ENCODE measurements at places on chromosomes 2 and 18. TPM values are rescaled to one million over a fixed set of nuclear protein-coding genes. Genes with fewer than 3 reads are reported as not detected.

Gene MDH1B
- total RNA-seq: 1.3 TPM

Gene GCG
- total RNA-seq: not detected

Gene COL4A4
- 0.91 TPM for total RNA-seq

Gene LYG2
- not detected for total RNA-seq

Gene POTEI
- not detected for total RNA-seq

Gene KCNS3
- 1.4 TPM for total RNA-seq

Gene REG1B
- total RNA-seq: not detected

Gene AP1S3
- 5.5 TPM for total RNA-seq

Gene FOXI3
- total RNA-seq: not detected

Gene CPO
- not detected for total RNA-seq

Gene LHCGR
- not detected for total RNA-seq

Gene CCBE1
- total RNA-seq: 34.5 TPM

Gene TMEM182
- total RNA-seq: 2.6 TPM

Gene KLHL30
- total RNA-seq: not detected

Gene CCT4
- total RNA-seq: 107 TPM

Gene DOK6
- 0.65 TPM for total RNA-seq

Gene ZNF2
- total RNA-seq: 3.3 TPM

Gene FAM124B
- 0.26 TPM for total RNA-seq

Gene OSBPL1A
- total RNA-seq: 21.2 TPM

Gene KYNU
- total RNA-seq: 4.4 TPM

Data from epithelial cell of alveolus of lung (primary cell).